Epithelial cell of prostate (primary cell): ENCODE measurements at places on chromosomes 6 and 20.

DNA sequence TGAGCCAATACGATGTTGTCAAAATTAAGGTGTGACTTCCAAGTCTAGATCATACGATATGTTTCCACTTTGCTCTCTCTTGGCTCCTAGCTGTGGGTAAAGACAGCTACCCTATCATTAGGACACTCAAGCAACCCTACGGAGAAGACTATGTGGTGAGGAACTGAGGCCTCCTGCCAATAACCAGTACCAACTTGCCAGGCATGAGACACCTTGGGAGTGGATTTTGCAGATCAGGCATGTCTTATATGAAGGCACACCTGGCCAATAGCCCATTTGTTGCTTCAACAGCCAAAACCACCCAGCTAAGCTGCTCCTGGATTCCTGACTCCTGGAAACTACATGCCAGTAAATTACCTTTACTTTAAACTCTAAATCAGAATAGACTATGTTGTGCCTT is 863.4 kb downstream of the DHX35 start:
- peak; percentile 93 for DNase-seq

DNA sequence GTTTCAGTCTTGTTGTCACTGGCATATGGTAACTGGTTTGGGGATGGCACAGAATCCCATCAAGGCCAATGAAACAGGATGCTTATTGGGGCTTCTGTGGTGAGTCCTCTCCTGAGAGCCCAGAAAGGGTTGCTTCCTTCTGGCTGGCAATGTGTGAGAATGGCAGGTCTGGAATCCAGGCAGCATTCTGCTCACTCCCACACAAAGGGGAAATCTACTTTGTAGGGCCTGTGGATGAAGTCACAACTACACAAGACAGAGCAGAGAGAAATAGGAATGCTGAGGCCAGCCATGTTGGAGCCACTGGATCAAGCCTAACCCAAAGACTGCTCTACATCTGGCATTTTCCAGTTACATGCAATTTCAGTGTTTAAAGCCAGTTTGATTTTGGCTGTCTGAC is 15.7 kb downstream of the PLAGL2 start:
- no peak for DNase-seq

DNA sequence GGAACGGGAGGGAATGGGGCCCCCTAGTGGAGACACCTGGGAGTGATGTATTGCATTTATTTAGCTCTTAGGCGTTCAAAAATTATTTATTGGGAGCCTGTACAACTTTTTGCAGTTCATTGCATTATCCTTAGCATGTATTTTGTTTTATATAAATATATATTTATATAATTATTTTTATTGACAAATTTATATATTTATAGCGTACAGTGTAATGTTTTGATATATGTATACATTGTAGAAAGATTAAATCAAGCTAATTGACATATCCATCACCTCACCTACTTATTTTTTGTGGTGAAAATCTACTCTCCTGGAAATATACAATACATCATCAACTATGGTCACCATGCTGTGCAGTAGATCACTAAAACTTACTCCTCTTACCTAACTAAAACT is 975 bp downstream of the SIRT5 start:
- DNase-seq: no peak

GRCh38 chr20:42875581-42875980 is 314.1 kb downstream of the PTPRT start:
- DNase-seq: no peak

DNA sequence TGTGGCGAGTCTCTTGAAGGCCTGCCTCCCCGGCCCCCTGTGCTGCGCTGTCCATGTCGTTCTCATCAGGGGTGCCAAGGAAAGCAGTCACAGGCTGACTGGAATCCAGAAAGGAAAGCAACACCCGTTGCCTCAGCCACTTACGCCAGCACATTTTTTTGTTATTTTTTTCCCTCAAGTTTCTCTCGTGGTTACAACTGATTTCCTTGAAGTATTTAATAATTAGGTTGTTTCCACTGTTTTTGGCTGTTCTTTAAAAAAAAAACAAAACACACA is 17.9 kb upstream of the SLC22A1 start:
- no peak for DNase-seq

DNA sequence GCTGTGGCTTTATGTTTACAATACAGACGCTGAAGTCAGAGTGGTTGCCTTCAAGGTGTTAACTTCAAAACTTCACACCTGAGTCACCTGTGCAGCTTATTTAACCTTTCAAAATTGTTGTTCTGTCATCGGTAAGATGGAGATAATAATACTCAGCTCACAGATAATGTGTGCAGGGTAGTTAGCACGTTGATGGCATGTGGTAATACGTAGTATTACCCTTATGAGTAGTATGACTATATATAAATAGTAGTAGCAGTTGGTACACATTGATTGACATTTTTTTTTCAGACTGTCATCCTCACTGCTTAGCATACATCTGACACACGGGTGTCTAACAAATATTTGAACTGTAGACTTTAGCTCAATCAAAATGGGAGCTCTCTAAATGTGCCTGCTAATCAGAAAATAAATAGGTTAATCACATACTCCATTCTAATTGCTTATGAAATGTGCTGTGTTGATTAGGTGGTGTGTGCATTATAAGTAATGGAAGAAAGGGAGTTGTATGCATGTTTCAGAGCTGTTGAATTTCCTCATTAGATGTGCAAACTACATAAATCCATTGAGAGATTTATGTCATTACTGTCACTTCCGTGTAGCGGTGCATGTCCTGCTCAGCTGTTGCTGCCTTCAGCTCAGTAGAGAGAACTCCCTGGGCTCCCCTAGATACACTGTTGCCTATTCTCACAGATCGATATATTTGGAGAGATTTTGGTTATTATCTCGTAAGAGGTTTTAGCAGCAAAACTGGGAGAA is 11.2 kb upstream of the MROH8 start:
- no peak for DNase-seq

GRCh38 chr20:63176427-63177133 is 39.4 kb downstream of the YTHDF1 start:
- DNase-seq: no peak

DNA sequence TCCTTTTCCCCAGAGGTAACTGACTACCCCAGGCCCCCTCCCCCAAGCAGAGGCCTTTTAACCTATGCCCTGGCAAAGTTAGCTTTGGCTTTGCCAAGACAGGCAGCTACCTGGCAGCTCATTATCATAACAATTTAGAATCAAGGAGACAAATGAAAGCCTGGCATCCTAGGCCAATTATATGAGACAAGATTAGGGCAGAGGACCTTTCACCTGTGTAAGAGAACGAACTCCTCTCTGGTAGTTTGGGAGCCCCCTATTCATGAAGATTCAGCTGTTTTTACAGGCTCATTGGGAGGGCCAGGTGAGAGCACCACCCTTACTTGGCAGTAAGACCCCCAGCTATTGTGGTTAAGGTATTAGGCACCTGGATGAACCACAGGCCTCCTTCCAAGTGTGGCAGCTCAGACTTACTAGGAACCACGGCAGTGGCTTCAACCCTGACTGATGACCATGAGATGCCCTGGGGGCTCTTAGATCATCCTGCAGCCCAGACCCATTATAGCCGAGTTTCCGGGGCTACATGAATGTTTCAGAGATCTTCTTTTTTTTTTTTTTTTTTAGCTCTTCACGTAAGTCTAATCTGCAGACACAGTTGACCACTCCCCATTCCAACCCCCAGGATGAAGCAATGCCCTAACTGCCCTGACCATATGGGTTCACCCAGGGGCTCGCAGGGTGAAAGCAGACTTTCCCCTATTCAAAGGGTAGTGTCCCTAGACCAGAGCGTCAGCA is 56.2 kb downstream of the RAB44 start:
- no peak for DNase-seq

GRCh38 chr20:52191916-52192718 is 538 bp upstream of the ZFP64 start:
- DNase-seq: no peak

- no peak for DNase-seq
Observed at GRCh38 chr6:18368277-18369105, 18.7 kb upstream of the RNF144B start.

- no peak for DNase-seq
Observed at GRCh38 chr6:169868458-169868857, 117.0 kb downstream of the ERMARD start.

- no peak for DNase-seq
Observed at GRCh38 chr6:113339209-113339608, 517.9 kb upstream of the MARCKS start.

- DNase-seq: no peak
Observed at GRCh38 chr6:159946912-159947311, 22.0 kb upstream of the IGF2R start.

DNA sequence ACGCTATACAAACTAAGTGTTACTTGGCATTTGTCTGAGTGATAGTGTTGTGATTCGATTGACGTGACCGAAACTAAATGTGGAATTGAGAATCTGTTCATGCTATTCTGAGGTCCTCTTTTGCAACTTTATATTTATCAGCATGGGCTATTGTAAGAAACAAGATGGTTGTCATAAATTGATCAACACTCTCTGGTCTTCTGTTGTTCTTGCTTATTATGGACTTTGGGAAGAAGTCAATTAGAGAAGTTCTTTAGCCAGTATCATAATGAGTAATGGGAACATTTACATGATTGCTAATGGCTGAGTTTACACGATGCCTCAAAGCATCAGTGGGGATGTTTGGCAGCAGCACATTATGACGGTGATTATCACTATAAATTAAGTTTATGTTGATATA is 195.0 kb downstream of the CD83 start:
- no peak for DNase-seq

GRCh38 chr6:28743271-28743789 is 180.5 kb downstream of the TRIM27 start:
- DNase-seq: no peak

DNA sequence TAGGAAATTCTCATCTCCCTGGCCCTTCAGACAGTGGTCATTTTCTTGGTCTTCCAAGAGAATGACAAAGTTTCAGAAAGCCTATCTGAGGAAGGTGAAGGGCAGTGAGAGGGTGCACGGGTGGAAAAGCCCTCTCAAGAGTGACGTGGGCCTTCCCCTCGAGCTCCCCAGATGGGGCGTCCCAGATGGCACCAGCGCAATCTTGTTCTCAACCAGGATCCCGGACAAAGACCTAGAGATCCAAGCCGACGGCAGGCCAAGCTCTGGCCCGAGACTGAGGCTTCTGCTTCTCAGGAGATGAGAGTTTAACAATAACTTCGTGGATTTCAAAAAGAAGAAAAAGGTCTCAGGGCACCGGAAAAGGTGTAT is 797 bp upstream of the ZNF133 start:
- DNase-seq: no peak

- no peak for DNase-seq
Observed at GRCh38 chr20:15848126-15848525, 725.1 kb downstream of the KIF16B start.

DNA sequence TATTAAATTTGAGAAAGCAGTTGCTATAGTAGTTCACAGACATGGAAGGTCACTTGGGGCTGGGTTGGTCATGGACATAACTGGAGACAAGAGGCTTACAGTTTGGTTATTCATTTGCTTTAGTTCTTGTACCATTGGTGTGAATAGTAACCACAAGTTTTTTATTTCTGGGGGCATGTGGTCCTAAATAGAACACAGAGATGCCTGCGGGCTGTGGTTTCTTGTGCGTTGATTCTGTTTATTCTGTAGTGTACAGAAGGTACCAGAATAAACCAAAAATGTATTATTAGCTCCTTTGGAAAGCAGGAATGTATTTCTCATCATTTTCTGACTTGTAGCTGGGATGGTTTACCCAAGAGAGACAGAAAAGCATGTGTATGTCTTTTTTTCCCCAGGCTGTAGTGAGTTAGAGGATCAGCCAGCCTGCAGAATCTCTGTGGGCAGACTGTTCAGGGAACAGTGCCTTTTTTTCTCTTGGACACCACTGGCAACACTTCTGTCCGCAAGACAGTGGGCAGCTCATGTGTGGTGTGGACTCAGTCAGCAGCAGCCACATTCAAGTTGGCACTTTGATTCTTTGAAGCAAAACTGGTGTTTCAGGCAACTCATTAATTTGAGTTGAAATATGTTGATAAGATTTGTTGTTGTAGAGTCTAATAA is 122.1 kb downstream of the LRRC1 start:
- no peak for DNase-seq
